Amniotic stem cell (primary cell): ENCODE measurements at places on chromosomes 12 and 14.
A peak's percentile ranks its signal among the peaks of the same experiment; 100 is the strongest.

DNA sequence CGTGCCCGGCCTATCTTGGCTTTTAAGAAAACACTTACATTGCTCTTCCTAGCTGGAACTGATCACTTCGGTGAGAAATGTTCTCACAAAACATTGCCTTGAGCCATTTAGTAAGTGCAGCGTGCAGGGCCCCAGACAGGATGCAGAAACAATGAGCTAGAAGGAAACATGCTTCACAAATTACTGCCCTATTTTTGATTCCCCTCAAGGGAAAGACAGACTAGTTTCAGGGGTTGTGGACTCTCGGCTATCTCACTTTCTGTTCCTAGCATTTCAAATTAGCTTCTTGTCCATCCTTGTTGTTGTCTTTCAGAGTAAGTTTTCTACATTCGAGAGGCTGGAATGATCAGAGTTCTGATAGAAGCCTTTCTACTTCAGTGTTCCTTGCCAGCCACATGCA is 21.6 kb downstream of the TGFB3 start:
- no peak for DNase-seq

DNA sequence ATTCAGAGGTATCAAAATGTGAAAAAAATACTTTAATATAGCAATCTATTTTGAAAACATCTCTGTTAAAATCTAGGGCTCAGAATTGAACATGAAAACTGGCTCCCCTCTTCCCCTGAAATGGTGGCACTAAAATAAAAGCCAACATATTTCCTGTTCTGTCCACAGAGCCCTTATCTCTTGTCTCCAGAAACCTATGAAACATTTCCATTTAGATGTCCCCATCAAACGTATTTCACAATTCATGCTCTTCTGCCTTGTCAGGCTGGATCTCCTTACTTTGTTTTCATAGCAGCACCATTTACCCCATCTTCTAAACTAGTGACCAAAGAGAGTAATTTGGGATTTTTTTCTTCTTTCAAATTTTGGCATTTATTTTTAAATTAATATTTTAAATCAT is 42.4 kb downstream of the PDE3A start:
- DNase-seq: no peak

DNA sequence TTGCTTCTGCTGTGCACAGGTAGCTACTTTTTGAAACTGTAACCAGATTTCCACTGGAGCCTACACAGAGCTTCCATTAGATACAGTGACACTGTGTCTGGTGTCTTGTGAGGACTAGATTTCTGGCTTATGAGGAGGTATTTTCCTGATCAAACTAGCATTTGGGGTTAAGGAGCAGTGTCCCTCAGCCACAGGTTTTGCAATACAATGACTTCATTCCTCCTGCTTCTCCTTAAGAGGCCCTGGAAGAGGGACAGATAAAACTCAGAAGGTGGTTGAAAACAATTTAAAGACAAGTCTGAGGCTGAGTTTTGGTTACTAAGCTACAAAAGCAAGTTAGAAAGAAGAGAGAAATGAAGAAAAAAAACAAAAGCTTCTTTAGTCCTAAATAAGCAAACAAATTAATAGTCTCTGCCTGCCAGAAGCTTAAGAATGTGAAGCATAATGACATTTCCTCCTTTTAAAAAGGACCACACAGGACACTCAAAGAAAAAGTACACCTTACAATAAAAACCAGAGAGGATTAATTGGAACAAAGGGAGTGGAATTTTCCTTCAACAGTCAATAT is 53.0 kb downstream of the PKP2 start:
- DNase-seq: no peak

DNA sequence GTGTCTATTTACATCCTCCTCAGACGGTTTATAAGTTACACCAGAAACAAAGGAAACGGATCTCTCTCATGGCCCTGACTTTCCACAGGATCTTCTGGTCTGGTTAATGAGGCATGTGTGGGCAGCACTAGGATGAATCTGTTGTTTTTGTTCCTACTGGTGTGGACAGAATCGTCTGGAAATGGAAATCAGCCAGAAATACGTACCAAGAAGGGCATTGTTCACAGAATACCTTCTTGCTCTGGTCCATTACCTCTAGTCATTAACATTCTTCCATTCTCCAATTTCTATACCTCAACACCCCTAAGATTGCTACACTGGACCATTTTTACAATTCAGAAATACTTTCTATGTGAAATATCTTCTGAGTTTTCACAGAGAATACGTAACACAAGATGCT is 86.0 kb downstream of the TPH2 start:
- no peak for DNase-seq

DNA sequence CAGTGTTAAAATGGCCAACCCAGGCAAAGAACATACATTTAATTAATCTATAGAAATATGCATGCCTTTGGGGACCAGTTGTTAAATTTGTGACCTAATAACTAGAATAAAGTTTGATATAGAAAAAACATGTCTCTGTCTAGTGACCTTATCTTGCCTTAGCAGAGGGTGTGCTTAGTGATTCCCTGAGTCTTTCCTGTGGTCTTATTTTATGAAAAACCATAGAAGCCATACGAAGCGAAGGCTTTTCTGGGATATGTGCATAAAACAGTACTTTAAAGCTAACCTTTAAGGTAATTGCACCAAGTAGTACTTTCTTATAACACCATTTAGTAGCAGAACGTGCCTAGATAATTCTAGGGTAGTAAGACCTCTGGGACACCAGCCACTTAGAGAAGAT is 379.4 kb downstream of the ZFP36L1 start:
- DNase-seq: no peak

GRCh38 chr12:115916910-115917668 is 360.4 kb downstream of the MED13L start:
- DNase-seq: no peak

GRCh38 chr14:99320621-99321235 is 48.7 kb upstream of the BCL11B start:
- no peak for DNase-seq

DNA sequence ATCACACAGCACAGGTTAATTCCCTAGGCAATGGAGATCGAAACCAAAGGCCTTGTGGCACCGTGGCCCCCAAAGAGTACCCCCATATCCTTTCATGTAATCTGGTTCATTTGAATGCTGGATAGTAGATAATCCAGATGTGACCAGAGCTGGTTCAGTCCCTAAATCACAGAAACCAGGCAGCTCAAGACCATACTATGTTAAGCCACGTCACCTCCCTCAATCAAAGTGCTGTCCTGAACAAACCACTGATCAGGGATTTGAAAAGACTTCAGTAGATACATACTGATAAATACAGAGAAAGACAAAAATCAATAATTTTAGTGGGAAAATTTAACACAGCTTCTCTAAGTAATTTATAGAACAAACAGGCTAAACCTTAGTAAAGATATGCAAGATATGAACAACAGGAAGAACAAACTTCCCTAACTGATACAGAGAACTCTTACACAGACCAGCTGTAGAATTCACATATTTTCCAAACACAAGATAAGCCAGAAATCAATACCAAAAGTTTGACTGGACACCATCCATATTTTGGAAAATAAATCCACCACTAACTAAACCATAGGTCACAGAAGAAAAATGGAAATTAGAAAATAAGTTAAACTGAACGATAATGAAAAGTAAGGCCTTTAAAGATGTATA is 67.1 kb downstream of the BCAT1 start:
- DNase-seq: no peak

GRCh38 chr12:112347581-112347982 is 34.6 kb downstream of the HECTD4 start:
- no peak for DNase-seq

DNA sequence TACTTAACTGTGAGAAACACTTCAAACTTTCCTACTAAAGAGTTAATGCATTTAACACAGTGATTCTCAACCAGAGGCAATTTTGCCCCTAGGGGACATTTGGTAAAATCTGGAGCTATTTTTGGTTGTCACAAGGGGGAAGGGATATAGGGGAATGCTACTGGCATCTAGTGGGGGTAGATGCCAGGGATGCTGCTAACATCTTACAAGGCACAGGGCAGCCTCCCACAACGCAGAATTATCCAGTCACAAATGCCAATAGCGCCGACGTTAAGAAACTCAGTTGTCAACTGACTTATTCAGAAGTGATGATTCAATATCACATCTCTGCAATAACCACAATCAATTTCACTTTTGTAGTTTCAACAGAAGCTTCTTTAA is 2.0 kb downstream of the EEA1 start:
- peak; percentile 43 for DNase-seq

GRCh38 chr12:52229836-52230343 is 3.2 kb upstream of the KRT7 start:
- DNase-seq: no peak

GRCh38 chr12:115774148-115774895 is 503.2 kb downstream of the MED13L start:
- DNase-seq: no peak

DNA sequence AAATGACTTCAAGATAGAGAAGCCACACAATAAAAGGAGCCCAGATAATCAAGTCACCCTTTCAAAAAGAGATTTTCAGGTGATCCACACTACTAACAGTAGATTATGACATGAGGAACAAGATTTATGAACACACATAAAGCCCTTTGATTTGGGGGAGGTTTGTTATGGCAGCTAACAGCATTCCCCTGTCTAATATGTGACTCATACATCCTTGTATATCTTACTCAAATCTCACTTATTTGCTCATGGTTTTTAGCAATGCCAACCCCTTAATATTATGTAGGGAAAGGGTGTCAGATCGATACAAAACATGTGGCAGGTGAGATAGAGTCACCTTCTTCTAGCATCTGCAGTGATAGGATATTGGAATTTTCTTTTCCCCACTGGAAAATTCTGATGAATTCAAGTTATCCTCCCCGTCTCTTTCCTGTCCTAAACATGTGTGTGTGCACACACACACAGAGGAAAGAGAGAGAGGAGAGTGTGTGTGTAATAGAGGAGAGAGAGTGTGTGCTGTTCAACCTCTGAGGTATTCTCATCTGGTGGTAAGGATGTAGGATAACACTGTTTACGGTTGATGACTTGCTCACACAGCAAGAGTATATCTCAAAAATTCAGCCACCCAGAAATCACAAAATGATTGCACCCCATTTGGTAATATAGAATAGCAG is 319.9 kb downstream of the KCNC2 start:
- DNase-seq: no peak

DNA sequence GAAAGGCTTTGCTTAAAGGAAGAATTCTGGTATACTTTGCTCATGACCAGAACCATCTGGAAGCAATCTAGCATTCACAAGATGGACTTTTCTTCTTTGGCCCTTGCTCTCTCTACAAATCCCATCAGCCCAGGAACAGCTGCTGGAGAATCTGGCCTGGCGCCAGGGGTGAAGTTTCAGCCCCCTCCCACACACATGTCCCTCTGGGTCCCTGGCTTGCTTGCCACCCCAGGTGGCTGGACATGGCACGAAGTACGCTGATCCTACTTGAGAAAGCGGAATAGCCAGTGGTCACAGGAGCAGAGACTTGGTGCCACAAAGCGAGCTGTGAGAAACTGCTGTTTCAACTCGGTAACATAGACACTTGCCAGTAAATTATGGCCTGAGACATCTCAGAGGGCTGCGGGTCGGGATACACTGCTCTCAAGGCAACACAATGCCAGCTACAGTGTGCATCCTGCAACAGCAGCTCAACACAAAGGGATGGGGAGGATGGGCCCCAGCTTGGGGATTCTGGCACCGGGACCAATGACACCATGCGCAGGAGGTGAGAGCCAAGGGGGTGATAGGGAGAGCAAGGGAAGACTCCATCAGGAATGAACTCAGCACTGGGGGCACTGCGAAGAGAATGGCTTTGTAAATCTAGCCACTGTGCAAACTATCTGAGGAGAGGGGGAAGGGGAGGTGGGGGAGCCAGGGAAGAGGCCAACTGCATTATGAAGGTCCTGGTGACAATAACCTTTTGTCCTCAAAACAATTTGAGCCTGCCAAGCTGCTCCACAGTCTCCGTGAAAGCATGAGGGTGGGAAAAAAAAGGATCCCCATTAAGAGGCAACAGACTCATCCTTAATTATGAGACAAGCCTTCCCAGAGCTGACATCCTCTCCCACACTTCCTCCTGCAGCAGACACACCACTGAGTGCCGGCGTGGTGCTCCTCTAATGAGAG is 219.9 kb downstream of the PPM1H start:
- DNase-seq: no peak
